Stimulated activated CD8-positive, alpha-beta memory T cell treated with anti-CD3 and anti-CD28 coated beads, Interleukin-2, amount 100 ng/mL, for 1 hour (primary cell): ENCODE measurements at places on chromosomes 2 and 18.

DNA sequence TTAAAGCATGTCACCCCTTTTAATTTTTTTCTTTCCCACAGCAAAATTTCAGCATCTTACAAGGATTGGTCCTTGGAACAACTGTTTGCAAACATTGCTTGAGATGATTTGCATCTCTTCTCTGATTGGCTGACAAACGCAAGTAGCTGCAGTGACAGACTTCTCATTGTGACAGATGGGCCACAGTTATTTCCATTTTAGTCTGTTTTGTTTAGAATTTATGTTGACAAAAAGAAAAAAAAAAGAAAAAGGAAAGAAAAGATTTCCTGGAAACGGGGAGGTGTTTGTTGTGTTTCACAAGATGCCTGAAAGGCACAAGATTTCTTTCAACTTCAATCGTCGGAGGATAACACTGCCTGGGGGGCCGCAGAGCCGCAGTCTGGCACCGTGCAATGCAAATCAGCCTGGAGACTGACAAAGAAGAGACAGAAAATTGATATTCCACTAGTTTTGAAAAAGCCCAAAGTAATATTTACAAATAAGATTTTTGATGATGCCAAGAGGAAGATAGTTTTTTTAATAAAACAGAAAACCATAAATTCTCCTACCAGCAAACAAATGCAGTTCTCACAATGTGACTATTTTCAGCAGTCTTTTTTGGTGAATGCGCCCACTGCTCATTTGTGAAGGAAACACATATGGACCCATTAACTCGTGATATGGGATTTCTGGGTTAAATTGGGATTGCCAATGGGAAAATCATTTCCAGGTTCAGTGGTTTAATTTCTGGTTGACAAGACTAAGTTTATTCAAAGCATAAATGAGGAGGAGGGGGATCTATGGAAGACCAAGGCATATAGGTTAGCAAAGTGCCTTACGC, 296.2 kb upstream of the SMIM21 start:
- DNase-seq = no peak

DNA sequence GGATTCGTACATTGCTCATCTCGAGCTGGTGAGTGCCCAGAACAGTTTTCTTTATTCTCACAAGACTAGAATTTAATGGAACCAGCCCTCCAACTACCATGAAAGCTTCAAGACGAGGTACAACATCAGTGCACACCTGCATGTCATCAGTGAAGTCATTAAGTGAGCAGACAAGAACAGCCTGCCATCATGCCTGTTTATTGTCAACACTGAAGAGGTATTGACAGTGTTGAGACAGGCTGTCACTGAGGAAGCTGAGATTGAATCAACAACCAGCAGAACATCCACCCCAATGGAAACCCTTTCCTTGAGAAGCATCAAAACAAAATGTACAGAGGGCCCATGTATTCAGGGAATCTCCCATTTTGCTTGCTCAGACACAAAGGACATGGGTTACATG, 148.0 kb upstream of the TCF4 start:
- no peak for DNase-seq

- DNase-seq = no peak
Measured at GRCh38 chr2:179107737-179108136, 57.8 kb upstream of the CCDC141 start.

GRCh38 chr2:52639692-52640091, 1127.9 kb upstream of the CHAC2 start:
- DNase-seq = no peak

DNA sequence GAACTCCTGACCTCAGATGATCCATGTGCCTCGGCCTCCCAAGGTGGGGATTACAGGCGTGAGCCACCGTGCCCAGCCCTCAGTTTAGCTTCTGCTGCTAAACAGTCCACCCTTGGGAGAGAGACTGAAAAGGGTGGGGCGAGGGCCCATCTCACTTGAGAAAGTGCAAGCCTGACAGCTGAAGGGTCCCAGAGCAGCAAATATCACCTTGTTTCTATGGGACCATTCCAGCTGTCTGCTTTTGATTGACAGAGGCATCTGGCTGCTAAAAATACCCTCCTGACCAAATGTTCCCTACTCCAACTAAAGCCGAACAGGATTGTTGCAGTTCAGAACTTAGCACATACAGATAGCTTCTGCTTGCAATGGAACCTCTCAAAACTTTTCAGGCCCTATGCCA, 436 bp upstream of the SMYD1 start:
- no peak for DNase-seq
